CD4-positive, alpha-beta T cell treated with Interleukin-21 for 1 hour (primary cell): ENCODE measurements at places on chromosomes 16 and 17.

DNA sequence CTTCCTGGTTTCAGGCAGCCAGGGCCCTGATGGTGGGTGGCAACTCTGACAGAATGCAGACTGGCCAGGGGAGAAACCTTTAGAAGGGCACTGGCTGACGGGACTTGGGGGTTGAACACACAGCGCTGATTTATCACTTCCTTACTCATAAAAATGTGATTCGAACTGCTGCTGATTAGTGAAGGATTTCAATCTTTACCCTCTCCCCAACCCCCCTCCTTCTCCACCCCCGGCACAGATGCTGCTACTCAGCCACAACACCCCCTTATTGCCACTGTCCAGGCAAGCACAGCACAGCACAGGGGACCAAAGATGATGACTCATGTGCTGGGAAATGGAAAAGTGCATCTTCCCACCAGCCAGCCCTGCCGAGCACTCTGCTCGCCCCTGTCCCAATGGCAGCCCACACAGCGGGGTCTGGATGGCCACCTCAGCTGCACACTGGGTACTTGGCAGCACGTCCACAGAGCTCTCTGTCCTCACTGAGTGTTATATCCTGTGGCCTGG is 70.1 kb downstream of the SMG6 start:
- DNase-seq = no peak

- DNase-seq = no peak
Observed at GRCh38 chr16:2170587-2171435, 15.2 kb downstream of the TRAF7 start.

DNA sequence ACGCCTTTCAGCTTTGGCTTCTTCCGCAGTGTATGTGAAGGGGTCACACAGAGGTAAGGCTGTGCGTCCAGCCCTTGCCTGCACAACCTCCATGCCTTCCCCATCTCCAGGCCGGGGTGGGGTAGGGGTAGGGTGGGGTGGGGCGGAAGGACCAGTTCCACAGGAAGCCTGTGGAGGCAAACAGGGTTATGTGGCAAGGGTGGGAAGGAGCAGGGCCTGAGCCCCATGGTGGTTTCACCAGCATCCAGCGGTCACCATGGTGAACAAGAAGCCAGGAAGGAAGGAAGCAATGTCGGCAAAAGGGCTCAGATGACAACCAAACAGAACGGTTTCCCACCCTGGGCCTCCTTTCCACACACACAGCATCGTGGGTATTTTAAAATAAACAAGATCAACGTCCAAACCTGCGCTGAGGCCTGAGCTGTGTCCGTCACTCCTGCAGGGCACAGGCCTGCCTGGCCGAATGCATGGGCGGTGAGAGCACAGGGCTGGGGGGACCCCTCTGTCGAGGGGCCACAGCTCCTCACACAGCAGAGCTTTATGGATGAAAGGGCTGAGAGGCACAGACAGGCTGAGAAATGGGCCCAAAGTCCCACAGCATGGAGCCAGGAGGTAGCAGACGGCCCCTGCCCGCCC is 80.5 kb downstream of the ZNF778 start:
- no peak for DNase-seq

- no peak for DNase-seq
Observed at GRCh38 chr17:69567130-69567529, 152.6 kb downstream of the MAP2K6 start.

GRCh38 chr17:917391-917811 is 62.2 kb downstream of the NXN start:
- no peak for DNase-seq
